MCF 10A (cell line): ENCODE measurements at places on chromosomes 2 and 18. TPM values are rescaled to one million over a fixed set of nuclear protein-coding genes. Genes with fewer than 3 reads are reported as not detected.

The TOGARAM2 gene
- 0.16 TPM in 1 of 2 replicates, not detected in the other for total RNA-seq

The SCN7A gene
- total RNA-seq = not detected in 2 replicates

The CHAC2 gene
- total RNA-seq = 7.4 and 10.5 TPM in 2 replicates

The IL36G gene
- total RNA-seq = not detected in 2 replicates

The RBKS gene
- total RNA-seq = 9.2 and 9.9 TPM in 2 replicates

The PROKR1 gene
- not detected in 2 replicates for total RNA-seq

The ITGB6 gene
- 3.8 and 6.9 TPM in 2 replicates for total RNA-seq

The AQP12A gene
- not detected in 2 replicates for total RNA-seq

The CLEC4F gene
- not detected in 2 replicates for total RNA-seq

The EVX2 gene
- total RNA-seq = not detected in 2 replicates
